ENCODE measurements at places on chromosomes 6 and 20.

- no peak for DNase-seq
These were observed 174.0 kb downstream of the AIG1 start for GRCh38 chr6:143234734-143235133.

DNA sequence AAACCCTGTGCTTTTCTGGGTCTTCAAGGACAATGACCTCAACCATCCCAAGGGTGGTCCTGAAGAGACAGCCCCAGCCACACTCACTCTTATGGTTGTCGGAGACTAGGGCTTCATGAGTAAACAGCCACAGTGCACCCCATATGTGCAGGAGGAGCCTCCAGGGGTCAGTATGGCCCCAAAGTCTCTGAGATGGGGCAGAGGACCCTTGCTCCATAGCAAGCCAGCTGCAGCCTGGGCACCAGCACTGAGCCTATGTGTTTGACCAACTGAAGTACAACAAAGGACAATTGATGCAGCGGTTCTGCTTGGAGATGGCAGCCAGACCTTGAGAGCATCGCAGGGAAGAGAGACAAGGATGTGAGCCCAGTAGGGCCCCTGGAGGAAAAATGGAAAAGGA, 112.2 kb downstream of the LRFN2 start:
- DNase-seq = no peak

GRCh38 chr6:43742931-43743632, 26.9 kb upstream of the VEGFA start:
- DNase-seq = no peak

GRCh38 chr6:72616406-72617015, 5.4 kb upstream of the KCNQ5 start:
- no peak for DNase-seq

DNA sequence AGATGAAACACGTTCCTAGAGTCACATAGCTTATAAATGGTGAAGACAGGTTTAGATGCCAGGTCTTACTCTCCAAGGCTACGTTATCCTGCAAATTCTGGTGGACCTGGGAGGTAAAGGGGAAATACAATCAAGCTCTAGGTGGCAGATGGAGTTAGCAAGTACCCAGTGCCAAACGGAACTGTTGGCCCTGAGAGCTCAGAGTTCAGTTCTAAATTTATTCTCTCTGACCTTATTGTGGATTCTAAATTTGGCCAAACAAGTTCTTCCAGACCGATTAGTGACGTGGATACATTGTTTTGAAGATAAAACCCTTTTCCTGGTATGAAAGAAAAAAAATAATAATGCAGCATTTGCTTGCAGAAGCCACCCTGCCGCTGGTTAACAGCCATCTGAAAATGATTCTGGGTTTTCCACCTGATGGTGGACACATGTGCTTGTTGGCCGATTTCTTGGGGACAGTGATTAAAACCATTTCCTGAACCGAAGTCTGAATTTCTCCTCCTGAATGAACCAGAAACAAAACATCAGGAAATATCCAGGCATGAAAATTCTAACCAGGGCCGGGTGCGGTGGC, 32.5 kb downstream of the RIPOR3 start:
- no peak for DNase-seq

DNA sequence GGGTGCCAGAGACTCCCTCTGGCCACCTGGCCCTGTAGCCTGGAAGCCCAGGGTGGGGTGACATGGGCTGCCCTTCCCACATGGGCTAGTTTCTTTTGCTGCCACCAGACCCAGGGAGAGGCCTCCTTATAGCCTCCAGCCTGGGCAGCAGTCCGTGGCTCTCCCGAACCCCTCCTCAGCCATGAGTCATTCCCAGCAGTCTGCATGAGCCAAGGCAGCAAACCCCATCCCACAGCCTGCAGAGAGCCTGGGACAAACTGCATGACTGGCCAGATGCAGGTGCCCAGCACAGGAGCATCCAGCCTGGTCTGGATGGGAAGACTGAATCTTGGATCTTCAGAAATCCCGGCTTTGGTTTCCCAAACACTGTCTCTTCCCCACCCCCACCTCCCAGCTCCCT, 75.7 kb downstream of the MRPL14 start:
- no peak for DNase-seq

DNA sequence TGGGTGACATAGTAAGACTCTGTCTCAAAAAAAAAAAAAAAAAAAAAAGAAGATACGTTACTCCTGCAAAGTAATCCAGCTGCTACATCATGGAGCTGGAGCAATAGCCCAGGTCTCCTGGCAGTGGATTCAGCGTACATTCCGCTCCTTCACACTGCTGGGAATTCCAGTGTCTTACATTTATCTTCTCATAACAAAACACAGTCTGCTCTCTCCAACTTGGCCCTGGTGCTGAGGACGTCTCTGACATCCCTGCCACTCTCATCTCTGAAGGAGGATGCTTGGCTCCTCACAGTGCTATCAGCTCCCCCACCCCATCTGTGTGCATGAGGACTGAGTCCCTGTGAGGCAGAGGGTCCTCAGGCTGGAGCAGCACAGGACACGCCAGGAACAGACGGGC, 529.8 kb downstream of the CD83 start:
- no peak for DNase-seq

- DNase-seq = no peak
These were observed 2.7 kb downstream of the DEFB112 start for GRCh38 chr6:50047026-50047425.

GRCh38 chr20:10861090-10861489, 187.3 kb upstream of the JAG1 start:
- DNase-seq = no peak

GRCh38 chr6:127058027-127058426, 60.4 kb upstream of the RSPO3 start:
- DNase-seq = peak; percentile 21

GRCh38 chr6:125213939-125214338, 60.4 kb downstream of the TPD52L1 start:
- DNase-seq = no peak

GRCh38 chr6:33021917-33022316, 12.5 kb upstream of the HLA-DOA start:
- no peak for DNase-seq

- no peak for DNase-seq
These were observed 4.8 kb downstream of the TBPL1 start for GRCh38 chr6:133957780-133958242.

DNA sequence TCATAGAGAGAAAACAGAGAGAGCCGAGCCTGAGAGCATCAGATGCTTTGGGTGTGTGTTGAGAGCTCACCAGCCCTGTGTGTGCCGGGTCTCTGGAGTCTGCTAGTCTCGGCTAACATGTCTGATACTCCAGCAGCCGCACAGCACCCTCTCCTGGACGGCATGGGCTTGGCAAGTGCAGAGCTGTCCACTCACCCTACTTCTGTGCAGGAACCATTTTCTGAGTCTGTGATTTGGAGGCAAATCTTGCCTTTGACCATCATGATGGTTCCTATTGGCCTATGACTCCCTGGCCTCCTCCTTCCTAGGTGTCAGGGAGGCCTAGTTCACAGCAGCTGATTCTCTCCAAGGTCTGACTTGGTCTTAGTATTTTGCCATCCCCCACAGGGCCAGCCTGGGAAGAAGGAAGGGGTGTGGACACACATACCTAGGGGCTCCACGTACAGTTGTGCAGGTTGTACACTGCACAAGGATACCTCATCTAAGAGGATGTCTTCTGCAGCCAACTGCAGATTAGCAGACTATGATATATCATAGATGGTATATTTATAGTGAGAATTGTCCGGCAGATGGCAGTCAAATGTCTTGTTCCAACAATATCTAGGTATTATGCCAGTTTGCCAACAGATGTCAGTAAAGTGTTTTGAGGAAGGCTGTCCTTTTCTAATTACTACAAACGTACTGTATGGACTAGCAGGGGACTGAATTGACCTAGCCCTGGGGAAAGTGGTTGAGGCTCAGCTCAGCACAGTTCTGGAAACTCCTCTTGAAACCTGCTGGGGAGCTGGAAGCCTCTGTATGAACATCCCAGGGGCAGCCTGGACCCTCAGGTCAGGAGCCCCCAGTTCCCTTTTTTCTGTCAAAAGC, 13.0 kb downstream of the FGD2 start:
- peak; percentile 60 for DNase-seq

GRCh38 chr6:15303920-15304291, 58.0 kb downstream of the JARID2 start:
- no peak for DNase-seq

GRCh38 chr20:57908704-57909630, 199.2 kb upstream of the PMEPA1 start:
- no peak for DNase-seq

GRCh38 chr6:82906489-82906888, 159.2 kb downstream of the UBE3D start:
- no peak for DNase-seq

GRCh38 chr6:6580225-6580856, 8.2 kb upstream of the LY86 start:
- no peak for DNase-seq

GRCh38 chr6:27795697-27796494, 116.3 kb downstream of the OR2B2 start:
- DNase-seq = peak; percentile 80

DNA sequence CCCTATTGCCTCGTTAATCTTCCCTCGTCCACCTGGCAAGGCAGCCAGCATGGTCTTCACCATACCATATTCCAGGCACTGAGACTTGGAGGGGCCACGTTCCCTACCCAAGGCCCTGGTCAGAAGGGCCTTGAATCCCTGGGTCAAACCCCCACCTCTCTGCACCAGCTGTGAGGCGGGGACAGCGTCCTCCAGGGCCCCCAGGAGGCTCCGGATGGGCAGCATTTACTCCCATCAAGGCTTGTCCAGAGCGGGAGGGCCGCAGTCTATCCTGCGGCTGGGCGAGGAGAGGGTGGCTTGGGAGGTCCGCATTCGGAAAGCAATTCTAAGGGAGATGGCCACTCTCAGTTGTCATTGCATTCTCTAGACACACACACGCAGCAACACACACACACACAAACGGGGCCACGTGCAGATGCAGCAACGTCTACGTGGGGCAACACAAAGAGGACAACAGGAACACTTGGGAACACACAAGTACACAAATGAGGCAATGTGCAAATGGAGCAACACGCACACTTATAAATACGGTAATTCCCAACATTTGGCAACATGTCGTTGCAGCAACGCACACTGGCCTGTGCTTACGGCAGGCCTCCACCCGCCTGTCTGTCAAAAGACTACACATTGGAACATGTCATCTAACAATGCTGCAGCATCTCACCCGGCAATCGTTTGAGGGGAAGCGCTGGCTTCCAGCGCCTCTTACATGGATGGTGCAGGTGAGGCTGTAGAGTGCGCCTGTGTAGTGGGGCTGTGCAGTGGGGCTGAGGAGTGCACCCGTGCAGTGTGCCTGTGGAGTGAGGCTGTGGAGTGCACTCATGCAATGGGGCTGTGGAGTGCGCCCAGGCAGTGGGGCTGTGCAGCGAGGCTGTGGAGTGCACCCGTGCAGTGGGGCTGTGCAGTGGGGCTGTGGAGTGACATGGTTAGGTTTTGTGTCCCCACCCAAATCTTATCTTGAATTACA, 12.9 kb upstream of the NTSR1 start:
- DNase-seq = no peak

- no peak for DNase-seq
These were observed 104.6 kb upstream of the AKIRIN2 start for GRCh38 chr6:87806635-87807034.

- DNase-seq = no peak
These were observed 63.6 kb downstream of the FAXC start for GRCh38 chr6:99285881-99286280.

DNA sequence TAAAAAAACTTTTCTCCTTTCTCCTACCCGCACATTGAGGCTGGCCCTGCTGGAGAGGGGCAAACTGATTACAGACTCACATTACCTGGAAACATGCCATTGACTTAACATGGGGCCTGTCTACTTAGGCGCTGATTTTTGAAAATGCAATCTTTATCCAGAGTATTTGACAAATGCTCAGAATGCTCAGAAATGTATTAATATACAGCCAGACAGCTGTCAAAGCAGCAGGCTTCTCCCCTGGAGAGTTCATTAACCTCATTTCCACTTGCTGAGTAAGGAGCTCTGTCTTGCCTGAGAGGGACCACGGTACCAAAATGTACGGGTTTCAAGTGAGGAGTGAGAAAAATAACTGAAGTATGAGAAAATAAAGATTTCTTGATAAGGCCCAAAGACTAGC, 95.7 kb downstream of the PAX1 start:
- DNase-seq = no peak

- peak; percentile 61 for DNase-seq
These were observed 409.3 kb upstream of the RUNX2 start for GRCh38 chr6:44918671-44919296.

GRCh38 chr20:5504061-5504739, 187.4 kb upstream of the PROKR2 start:
- peak; percentile 2 for DNase-seq

GRCh38 chr6:131368198-131368911, 204.7 kb upstream of the ARG1 start:
- peak; percentile 6 for DNase-seq

DNA sequence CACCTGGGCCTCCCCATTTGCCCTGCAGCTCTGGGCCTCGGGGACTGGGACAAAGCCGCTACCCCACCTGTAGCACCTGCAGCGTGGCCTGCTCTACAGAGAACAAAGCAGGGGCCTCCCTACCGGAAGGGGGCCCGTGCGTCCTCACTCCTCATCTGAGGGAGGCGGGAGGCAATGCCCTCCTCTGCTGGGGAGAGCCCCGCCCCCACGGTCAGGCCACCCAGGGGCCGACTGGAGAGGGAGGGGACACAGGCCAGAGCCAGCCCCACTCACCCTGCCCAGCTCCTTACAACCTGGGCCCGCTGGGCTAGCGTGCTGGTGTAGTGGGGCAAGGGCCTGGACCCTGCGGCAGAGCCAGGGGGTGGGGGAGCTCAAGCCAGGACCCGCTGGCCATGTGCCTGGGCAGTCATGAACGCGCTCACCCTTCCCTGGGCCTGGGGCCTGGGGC, 8.0 kb downstream of the LAMA5 start:
- DNase-seq = no peak

DNA sequence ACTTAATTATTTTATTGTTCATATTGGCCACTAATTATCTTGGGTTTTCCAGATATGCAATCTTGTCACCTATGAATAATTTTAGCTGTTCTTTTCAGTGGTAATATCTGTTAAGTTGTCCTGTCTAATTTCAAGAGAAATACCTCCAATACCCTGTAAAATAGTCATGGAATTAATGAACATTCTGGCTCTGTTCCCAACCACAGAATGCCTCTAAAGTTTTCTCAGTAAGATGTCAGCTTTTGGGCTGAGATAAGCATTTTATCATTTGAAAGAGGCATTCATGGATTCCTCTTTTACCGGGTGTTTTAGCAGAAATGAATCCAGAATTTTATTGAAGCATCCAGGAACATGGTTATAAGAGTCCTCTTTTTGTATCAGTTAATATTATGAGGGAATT, 109.3 kb downstream of the WDR27 start:
- DNase-seq = peak; percentile 79

DNA sequence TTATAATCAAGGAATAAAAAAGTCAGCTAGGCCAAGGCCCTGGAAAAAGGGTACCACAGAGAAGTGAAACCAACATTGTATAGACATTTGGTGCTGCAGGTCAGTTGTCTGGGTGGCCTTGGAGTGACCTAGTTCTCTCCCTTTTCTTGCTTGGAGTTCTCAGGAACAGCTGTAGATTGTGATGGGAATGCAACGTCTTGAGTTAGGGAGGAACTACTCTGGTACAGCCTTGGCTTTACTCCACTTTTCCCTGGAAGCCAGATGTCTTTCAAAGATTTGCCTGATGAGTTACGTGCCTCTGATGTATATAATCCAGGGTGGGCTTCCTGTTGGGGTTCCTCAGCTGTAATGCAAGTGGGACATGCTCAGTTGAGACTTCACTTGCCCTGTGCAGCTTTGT, 694.7 kb downstream of the HTR1B start:
- DNase-seq = no peak

Data from fibroblast of skin of left biceps (primary cell).